ENCODE measurements at places on chromosomes 7 and 10.

GRCh38 chr7:128031901-128032604 lies 816 bp upstream of the LRRC4 start:
- DNase-seq = peak; percentile 53

- DNase-seq = no peak
Observed at GRCh38 chr7:97007583-97007861, 2.2 kb downstream of the DLX6 start.

- no peak for DNase-seq
Observed at GRCh38 chr7:16345979-16346958, 75.1 kb downstream of the CRPPA start.

DNA sequence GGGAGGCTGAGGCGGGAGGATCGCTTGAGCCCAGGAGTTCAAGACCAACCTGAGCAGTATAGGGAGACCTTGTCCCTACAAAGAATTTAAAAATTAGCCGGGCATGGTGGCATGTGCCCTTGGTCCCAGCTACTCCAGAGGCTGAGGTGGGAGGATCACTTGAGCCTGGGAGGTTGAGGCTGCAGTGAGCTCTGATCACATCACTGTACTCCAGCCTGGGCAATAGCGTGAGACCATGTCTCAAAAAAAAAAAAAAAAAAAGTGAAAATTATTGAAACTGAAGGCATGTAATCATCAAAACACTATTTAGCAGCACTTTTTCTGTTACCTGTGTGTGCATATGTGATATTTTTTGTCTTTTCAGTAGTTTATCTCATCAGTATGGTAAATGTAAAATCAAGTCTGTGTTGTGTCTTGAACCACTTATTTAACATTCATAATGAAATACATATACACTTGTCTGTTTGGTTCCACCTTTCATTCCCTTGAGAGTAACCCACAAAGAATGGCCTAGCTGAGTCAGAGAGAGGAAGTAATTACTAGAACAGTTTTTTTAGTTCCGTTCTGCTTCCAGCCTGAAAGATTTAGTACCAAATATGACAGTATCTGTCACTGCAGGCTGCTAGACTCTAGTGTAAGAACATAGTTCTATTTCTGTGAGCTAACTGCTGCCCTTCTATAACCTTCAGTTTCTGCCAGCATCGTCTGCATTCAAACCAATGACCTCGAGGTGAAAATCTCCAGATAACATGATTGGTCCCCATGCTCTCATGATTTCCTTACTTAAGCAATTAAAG lies 68.6 kb downstream of the MMRN2 start:
- no peak for DNase-seq

GRCh38 chr7:20312562-20312961 lies 18.1 kb upstream of the ITGB8 start:
- DNase-seq = no peak

- no peak for DNase-seq
Observed at GRCh38 chr7:158976468-158976848, 120.1 kb downstream of the DYNC2I1 start.

DNA sequence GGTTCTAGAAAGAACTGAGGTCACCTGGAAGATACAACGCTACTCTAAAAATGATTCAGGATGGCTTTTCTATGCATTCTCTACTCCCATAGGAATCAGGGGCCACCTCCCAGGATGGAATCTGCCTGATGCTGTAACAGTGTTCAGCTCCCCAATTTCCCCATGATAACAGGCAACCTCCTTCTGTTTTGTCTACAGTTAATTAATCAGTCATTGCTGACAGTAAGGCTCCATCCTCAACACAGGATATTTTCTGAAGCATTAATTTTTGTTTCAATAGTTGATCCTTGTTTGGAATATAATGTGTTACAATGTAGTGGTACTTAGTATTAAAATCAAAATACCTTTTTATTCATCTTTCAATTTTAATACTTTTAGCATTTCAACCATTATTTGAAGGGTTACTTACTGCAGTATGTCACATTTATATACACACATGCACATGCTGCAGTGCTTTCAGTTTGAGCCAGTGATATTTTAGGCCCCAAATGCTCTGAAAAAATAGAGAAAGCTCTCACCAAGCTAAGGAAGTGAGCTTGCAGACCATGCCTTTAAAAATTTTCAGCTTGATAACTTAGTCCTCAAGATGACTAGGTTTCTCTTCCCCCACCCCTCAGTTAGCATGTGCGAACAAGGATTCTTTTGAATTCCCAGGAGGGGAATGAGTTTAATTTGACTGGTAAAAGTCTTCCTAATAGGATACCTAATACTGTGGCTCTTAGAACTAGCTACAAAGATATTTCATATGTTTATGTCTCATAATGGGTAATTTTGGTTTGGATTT lies 592 bp upstream of the PIK3CG start:
- no peak for DNase-seq

- no peak for DNase-seq
Observed at GRCh38 chr7:45420843-45421495, 153.2 kb upstream of the ADCY1 start.

- no peak for DNase-seq
Observed at GRCh38 chr7:122588621-122589020, 110.3 kb downstream of the RNF133 start.

DNA sequence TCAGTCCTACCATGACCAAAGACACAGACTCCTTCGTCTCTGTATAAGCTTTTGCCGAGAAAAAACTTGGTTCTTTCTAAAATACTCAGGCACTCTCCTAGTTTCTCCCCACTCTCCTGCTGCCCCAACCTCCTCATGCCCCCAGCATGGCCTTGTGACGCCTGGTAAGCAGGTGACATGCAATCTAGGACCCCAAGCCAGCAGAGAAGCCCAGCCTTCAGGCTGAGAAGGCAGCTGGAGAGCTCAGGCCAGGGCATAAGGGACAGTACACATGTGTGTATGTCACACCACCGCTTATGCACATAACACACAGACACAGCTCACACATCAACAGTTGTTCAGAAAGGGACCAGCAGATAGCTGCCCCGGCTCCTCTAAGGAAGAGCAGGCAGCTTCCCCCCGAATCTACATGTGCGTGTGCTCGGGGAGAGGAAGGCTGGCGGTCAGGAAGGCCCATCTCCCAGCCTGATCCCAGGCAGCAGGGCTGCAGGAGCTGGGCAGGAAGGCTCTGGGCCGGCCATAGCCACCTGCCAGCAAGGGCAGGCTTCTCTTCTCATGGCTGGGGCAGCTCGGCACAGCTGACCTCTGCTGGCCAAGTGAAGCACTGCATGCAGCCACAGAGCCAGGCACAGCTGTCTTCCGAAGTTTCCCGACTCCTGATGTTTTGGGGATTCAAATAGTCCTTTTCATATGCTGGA lies 8.5 kb downstream of the DDX56 start:
- peak; percentile 47 for DNase-seq

DNA sequence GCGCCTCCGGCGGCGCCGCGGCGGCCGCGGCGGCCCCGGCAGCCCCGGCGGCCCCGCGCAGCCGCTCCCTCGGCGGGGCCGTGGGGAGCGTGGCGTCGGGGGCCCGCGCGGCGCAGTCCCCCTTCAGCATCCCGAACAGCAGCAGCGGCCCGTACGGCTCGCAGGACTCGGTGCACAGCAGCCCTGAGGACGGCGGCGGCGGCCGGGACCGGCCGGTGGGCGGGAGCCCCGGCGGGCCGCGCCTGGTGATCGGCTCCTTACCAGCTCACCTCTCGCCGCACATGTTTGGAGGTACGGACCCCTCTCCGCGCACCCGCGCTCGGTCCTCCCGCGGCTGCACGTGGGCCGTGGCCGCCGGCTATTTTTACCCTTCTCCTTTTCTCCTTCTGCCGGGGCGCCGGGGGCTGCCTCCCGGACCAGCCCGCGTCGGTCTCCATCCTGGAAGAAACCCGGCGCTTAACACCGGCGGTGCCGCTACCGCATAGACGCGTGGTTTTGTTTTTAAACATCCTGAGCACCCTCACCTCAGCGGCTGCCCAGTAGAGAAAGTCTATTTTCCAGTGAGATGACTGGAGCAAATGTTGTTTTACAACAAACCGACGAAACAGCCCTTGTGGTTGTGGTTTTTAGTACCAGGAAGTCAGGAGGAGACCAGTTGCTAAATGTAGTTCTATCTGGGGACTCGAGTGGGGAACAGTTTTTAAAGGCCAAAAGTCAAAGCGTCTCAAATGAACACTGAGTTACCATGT lies 1.3 kb downstream of the ZNRF2 start:
- peak; percentile 68 for DNase-seq
